Fibroblast of skin of scalp (primary cell): ENCODE measurements at places on chromosomes 3 and 15.

DNA sequence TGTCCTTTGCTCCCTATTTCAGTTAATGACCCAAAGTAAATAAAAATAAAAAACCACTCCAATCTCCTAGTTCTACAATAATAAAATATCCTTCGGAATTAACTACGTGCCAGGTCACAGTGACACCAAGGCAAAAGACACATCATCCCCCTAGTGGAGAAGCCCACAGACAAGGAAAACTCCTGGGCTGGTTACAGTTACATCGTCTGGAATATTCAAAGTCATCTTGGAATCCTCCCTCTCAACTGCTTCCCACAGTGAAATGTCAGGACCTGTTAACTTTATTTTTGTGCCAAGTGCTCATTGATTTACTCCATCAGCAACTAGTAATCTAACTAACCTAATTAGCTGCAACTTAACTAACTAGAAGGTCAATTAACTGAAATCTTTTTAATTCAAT is 349.3 kb downstream of the MAGI1 start:
- DNase-seq = no peak

GRCh38 chr3:188266562-188267274 is 112.8 kb downstream of the LPP start:
- DNase-seq = peak; percentile 95

- DNase-seq = no peak
These were observed 19.8 kb upstream of the TNFSF10 start for GRCh38 chr3:172542999-172543398.

GRCh38 chr15:34084086-34084485 is 17.6 kb downstream of the EMC7 start:
- no peak for DNase-seq

GRCh38 chr15:101647251-101647650 is 4.9 kb downstream of the TM2D3 start:
- DNase-seq = no peak

GRCh38 chr3:123054109-123054778 is 12.6 kb upstream of the PDIA5 start:
- peak; percentile 50 for DNase-seq

DNA sequence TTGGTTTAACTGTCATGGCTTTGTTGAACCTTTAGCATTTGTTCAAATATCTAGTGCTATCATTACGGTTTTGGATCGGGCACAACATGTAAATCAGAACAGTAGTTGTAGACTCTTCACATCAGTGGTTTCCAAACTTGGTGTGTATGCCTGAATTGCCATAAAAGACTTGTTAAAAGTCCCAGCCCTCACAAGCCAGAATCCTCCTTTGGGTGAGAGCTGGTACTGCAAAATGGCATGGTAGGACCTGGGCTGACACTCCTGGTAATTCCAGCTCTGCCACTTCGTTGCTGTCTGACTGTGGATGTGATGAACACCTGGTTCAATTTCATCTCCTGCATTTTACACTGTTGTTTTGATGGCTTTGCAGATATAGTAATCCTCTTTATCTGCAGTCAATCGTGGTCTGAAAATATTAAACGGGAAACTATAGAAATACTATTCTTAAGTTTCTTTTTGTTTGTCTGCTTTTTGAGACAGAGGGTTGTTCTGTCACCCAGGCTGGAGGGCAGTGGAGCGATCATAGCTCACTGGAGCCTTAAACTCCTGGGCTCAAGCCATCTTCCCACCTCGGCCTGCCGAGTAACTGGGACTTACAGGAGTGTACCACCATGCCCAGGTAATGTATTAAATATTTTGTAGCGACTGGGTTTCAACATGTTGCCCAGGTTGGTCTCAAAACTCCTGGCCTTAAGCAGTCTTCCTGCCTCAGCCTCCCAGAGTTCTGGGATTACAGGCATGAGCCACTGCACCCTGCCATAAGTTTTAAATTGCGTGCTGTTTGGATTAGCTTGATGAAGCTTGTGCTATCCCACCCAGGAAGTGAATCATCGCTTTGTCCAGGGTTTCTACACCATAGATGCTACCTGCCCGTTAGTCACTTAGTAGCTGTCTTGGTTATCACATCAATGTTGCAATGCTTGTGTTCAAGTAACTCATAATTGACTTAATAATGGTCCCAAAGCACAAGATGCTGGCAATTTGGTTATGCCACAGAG is 61.6 kb downstream of the RAB7A start:
- no peak for DNase-seq

DNA sequence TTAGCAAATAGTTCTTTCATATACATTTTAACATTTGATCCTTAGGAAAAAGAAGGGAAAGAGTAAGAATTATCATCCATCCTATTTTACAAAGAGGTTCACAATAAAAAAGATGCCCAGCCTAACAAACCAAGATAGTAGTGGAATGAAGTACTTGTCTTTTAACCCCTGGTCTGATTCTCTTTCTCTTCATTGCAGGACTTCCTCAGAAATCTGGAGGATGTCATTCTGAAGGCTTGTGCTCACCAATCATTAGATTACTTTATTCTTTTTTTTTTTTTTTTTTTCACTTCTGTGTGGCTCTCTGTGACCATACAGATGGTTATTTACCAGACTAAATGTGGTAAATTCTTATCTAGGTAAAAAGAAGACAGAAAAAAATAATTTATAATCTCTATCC is 7.0 kb downstream of the HDGFL3 start:
- no peak for DNase-seq

GRCh38 chr3:173092038-173092437 is 49.0 kb downstream of the SPATA16 start:
- no peak for DNase-seq

DNA sequence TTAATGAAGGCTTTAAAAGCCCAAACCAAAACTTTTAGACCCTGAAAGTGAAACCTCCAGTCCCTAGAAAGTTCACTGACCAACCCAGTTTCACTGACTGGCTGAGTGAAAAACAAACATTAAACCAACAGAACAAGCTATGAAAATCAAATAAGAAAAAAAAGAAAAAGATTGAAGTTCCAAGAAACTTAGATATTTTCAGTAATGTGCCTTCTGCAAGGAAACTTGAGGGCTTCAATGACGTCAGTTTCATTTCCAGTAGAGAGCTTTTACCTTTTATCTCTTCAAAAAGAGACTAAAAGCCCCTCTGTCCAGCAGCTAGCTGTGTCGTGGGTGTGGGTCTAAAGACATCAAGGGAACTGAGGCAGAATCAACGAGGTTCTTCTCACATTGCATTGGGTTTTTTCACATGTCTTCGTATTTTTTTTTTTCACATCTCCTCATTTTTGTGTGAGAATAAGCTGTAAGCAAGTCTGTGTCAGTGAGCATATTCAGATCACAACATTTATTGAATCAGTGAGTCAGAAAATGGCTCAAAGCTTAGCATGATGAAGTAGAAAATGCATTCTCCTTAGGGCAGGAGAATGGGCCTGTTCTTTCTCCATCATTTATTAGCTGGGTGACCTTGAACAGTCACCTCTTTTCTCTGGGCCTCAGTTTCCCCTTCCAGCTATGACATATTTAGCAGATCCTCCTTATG is 54.8 kb upstream of the BCL6 start:
- no peak for DNase-seq

- DNase-seq = no peak
These were observed 800 bp downstream of the DAG1 start for GRCh38 chr3:49470714-49471420.

DNA sequence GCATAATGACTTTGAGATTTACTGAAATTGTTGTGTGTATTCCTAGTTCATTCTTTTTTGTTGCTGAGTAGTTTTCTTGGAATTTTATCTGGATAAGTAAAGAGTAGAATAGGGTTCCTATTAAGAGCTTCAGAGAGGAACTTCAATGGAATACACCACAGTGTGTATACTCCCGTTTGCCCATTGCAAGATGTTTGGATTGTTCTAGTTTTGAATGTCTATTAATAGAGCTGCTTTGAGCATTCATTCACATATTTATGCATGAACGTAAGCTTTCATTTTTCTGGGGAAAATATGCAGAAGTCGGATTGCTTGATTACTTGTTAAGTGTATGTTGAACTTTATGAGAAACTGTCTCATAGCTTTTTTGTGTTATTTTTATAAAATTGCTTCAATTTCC is 580.5 kb downstream of the OTOL1 start:
- DNase-seq = peak; percentile 40

DNA sequence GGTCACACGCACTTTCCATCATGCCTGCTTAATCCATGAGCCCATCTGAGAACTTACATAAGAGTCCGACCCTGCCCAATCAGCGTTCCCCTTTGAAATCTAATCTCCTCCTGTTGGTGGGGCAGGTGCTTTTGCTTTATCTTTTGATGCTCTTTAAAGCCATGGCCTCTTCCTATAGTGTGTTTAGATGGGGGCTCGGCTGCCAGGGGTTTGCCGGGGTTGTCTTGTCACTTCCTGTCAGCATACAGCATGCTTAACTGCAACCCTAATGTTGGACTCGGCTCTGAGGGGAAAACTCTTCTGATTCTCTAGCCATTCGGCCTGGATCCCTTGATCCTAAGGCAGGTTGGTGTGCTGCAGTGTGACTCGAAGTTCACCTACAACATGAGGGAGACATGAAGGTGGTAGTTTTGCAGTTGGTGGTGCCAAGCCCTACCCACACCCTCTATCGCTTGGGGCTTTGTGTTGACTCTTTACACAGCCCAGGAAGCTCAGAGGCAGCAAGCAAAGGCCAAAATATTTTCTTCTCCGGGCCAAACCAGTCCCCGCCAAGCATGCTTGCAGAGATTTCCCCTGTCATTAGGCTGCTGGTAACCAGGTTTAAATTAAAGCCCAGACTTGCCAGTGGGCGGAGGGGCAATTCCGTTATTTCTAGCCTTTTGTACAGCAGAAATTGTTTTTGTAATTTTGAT is 218.7 kb downstream of the FEZF2 start:
- no peak for DNase-seq

- DNase-seq = peak; percentile 3
These were observed 646.3 kb downstream of the CADM2 start for GRCh38 chr3:85605066-85605465.

- DNase-seq = no peak
These were observed 11.1 kb downstream of the SLC24A1 start for GRCh38 chr15:65632780-65633375.

DNA sequence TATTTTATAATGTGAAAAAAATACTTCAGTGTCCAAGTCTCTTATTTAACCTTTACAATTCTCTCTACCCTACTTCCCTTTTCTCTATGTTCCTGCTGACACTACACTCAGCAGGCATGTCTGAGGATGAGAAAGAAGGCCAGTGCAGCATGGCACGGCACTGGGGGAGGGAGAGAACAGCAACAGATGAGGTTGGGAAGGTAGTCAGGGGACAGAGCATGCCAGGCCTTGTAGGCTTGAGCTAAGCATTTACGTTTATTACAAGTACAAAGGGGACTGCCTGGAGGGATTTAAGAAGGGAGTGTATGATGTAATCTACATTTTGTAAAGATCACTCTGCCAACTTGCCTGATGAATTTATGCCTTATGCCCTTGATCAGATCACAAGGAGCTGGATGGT is 117.3 kb upstream of the WNT5A start:
- DNase-seq = no peak

DNA sequence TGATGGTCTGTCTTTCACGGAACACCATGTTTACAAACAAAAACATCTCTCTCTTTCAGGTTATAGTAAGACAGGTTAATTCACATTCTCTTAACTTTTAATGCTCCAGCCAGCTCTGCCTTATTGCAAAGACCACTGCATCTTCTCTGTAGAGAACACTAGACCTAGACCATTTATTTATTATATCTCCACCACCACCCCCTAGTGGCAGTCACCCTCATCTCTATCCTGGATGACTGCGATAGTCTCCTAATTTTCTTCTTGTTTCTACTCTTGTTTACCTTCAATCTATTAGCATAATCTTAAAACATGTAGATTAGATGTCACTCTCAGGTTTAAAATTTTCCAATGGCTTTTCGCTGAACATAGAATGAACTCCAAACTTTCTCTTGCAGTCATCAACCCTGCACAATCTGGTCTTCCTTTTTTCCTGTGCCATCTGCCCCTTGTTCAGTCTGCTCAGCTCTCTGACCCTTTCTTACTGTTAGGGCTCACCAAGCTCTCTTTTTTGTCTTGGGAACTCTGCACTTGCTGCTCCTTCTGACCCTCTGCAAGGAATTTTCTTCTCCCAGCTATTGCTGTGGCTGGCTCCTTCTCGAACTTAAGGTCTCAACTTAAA is 155.6 kb downstream of the SQOR start:
- DNase-seq = peak; percentile 7

- DNase-seq = no peak
These were observed 48.7 kb downstream of the PRKAR2A start for GRCh38 chr3:48798998-48799397.

DNA sequence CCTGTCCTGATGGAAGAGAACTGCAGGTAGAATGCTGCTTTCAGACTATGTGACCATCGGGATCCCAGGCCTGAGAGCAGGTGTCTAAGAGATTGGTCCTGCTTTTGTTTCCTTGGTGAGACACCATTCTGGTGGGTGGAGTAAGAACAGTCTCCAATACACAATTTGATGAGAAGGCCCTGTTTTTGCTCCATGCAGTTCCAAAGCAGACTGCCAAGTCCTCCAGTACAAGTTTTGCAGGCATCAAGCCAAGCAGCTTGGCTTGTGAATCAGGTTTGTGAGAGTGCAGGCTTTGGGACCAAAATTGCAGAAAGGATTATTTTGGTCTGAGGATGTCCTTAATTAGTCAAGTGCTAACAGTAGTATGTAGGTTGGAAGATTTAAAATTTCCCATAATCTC is 381.6 kb downstream of the FOXP1 start:
- peak; percentile 55 for DNase-seq

GRCh38 chr3:196081834-196082618 is at the start of gene TFRC:
Gene TFRC, minus strand, starts transcription at chr3:196082090. Its CDS starts 4,991 bp downstream, at chr3:196077099.
- peak; percentile 93 for DNase-seq

- peak; percentile 94 for DNase-seq
These were observed 324.3 kb downstream of the CHST2 start for GRCh38 chr3:143443851-143444331.

- DNase-seq = no peak
These were observed 24.0 kb downstream of the LTF start for GRCh38 chr3:46440531-46441294.

- no peak for DNase-seq
These were observed 558.0 kb downstream of the MECOM start for GRCh38 chr3:169105561-169105960.

DNA sequence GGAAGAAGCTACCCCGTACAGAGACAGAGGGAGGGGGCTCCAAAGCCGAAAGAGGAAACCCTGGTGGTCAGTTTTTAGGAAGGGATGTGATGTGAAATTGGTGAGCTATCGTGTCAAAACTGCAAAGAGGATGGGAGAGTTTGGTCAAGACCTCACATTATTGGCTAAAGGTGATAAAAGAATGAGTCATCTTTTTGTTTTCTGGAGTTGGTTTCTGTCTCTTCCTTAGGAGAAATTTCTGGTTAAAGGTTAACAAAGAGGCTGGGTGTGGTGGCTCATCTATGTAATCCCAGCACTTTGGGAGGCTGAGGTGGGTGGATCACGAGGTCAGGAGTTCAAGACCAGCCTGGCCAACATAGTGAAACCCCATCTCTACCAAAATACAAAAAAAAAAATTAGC is 217.8 kb upstream of the CBLB start:
- no peak for DNase-seq
